ENCODE measurements at places on chromosomes 11 and 22.

DNA sequence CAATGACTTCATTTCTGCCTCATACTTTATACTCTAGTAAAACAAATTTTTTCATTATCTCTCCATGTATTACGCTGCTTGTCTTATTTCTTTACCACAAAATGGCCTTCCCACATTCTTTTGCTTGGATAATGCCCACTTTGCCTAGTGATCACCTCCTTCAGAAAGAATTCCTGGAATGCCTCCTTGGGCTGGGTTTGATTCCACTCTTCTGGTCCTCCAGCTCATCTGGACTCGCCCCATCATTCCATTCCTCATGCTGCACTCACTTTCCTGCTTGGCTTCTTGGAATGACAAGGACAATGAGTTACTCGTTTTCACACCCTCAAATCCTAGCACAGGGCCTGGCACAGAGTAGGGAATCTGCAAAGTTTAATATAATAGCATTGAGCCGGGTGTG, 475.1 kb upstream of the LARGE1 start:
- no peak for DNase-seq

GRCh38 chr11:61090521-61090920, 11.8 kb upstream of the CD5 start:
- DNase-seq: no peak

- no peak for DNase-seq
Measured at GRCh38 chr22:50171965-50172421, 1.5 kb downstream of the PANX2 start.

- no peak for DNase-seq
Measured at GRCh38 chr11:37946155-37946766, 1348.2 kb upstream of the RAG2 start.

DNA sequence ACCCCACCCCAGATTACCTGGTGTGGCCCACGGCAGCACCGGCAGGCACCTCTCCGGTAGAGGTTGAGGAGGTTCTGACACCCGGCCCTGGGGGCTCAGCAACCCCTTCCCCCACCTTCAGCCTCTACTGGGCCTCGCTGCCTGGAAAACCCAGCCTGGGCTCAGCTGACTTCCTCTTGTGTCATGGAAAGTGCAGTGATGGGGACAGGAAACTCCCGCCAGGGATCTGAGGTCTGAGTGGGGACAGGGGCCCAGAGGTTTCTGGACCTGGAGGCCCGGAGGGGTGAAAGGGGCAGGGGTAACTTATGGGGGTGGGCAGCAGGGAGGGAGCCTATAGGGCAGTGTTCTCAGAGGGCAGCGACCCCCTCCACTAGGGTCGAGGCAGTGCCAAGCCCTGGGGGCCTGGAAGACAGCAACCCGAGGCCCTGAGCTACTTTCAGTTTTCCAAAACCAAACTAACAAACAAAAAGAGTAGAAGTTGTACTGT, 10.0 kb upstream of the CD5 start:
- no peak for DNase-seq

GRCh38 chr11:93840180-93840579, 10.2 kb downstream of the VSTM5 start:
- no peak for DNase-seq

- no peak for DNase-seq
Measured at GRCh38 chr11:108944471-108945178, 279.8 kb downstream of the DDX10 start.

DNA sequence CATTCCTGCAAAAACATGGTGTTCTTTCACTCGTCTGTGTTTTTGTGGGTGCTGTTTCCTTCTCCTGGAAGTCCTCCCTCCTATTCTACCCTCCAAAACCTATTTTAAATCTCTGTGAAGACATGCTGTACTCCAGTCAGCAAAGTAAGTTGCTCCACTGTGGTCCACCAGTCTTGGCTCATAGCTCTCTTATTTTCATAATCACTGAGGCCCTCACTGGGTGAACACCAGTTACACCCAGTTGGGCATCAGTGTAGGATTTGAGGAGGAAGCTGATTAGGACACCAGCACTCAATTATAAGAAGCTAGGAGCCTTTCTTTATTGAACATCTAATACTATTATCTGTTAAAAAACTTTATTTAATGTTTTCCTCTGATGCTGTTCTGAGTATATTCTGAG, 23.9 kb upstream of the EED start:
- no peak for DNase-seq

GRCh38 chr22:30397656-30398635, 1.1 kb downstream of the SEC14L2 start:
- DNase-seq: no peak

DNA sequence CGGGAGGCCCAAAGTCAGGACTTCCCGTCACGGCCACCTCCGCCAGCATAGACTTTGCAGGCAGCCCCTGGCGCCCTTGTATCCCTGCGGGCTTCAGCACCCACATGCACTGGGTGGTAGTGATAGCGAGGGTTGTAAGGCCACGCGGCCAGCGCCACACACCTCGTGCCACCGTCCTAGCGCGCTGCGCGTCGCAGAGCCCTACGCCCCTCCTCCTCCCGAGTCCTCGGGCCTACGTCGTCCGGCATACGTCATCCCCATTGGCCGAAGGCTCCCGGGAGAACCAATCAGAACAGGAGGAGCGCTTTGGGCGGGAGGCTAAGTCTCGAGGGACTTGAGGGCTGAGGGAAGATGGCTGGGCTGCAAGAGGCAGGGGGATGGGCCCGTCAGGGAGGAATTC, 1.3 kb upstream of the BTBD18 start:
- no peak for DNase-seq

- DNase-seq: no peak
Measured at GRCh38 chr22:11066458-11067285, 4461.3 kb upstream of the OR11H1 start.

DNA sequence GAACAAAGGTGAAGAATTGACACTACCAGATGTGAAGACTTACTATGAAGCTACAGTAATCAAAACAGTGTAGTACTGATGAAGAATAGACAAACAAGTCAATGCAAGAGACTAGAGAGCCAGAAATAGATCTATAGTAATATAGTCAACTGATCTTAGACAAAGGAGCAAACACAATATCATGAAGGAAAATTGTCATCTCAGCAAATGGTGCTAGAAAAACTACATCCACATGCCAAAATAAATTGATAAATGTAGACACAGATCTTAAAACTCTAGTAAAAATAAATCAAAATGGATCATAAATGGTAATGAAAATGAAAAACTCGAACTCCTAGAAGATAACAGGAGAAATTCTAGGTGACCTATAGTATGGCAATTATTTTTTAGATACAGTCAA, 609.5 kb downstream of the NELL1 start:
- no peak for DNase-seq

DNA sequence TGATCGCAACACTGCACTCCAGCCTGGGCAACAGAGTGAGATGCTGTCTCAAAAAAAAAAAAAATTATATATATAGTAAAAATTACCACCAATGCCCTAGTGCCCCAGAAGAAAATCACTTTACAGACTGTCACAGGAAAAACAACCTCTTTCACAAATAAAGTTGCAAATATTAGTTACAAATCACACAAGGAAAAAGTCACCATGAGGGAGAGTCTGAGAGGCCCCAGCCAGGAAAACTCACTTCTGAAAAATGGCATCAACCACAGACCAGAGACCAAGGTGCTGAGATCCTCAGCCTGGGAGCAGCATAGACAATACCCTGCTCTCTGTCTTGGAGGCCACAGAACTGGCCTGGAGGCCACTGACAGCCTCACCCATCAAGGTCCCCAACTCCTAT, 20.4 kb downstream of the GGT5 start:
- no peak for DNase-seq

- DNase-seq: no peak
Measured at GRCh38 chr22:27714068-27714467, 87.5 kb downstream of the MN1 start.

DNA sequence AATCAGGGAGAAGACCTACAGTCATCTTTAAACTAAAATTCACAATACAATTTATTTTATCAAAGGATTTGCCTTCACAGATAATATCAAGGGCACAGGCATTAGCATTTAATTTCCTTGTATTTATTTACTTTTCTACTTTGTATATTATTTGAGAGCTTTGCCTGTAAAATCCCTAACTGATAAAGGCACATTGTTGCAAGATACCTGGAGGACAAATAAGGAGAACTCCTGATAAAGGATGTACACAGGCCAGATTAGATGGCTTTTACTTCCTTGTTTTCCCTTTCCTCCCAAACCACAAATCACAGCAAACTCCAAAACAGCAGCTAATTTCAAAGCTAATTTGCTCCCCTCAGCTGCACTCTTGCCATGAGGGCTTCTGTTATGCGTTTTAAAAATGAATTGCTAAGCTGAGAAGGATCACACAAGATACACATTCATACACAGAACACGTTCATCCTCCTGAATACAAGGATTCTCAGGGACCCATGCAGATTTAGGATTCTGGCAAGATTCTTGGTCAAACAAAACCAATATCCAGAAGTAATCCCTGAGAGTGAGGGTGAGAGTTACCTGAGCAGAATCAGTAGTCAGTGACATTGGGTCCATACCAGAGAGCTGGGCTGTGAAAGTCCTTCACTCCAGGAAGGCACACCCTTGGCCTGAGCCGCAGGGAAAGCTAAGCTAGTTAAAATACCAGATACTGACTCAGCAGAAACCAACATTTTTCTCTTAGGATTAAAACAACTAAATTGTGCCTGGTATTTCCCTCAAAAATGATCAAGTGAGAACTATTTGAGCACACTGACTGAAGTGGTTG, 100.3 kb upstream of the CLPB start:
- DNase-seq: no peak

- no peak for DNase-seq
Measured at GRCh38 chr11:125188021-125188420, 23.5 kb downstream of the PKNOX2 start.

GRCh38 chr11:9629064-9629463, 34.8 kb upstream of the SWAP70 start:
- no peak for DNase-seq

DNA sequence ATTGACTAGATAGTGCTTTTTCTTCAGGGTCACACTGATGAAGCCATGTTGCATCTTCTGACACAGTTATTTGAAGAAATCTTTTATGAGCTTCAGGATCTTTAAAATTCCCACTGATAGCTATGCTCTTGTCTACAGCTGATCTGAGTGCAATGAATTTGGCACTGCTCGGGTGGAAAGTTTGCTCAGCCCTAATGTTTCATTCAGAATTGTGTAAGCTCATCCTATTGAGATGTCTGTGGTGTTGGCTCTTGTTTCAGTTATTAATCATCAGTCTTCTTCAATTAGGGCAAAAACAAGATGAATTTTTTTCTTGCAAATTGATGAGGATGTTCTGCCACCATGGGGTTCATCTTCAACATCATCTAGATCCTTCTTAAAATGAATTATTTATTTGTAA, 1387.0 kb upstream of the RAG2 start:
- no peak for DNase-seq

DNA sequence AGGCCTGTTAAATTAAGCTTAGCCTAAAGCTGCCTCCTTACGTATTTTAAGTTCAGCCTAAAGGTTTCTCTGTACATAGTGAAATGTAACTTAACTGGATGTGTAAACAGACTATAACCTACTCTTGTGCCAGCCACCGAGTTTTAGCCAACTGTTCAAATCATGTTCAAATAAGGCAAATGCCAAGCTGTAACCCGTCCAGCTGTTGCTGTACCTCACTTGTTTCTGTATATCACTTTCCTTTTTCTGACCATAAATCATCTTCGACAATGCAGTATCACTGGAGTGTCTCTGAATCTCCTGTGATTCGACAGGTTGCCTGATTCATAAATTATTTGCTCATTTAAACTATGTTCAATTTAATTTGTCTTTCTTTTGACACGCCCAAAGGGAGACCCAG, 4.0 kb upstream of the PLAAT5 start:
- DNase-seq: no peak

DNA sequence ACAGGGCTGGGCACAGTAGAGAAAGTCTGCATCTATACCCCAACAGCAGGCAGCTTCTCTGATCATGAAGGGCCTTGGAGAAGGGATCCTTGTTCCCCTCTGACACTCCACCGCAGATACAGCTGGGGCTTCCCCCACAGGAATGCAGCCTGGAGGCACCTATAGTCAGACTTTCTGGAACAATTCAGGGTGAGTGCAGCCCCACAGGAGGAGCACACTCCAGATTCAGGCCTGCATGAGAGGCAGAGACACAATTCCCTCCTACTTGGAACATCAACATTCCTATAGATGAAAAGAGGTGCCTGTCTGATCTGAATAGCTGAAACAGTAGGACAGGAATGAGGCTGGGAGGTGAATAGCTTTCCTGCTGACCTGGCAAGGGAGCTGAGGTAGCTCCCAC, 1298.0 kb upstream of the CNTN5 start:
- no peak for DNase-seq

GRCh38 chr22:46378426-46379065, 43.0 kb downstream of the TRMU start:
- DNase-seq: no peak

- DNase-seq: no peak
Measured at GRCh38 chr22:37517826-37518450, 1.3 kb downstream of the CARD10 start.

DNA sequence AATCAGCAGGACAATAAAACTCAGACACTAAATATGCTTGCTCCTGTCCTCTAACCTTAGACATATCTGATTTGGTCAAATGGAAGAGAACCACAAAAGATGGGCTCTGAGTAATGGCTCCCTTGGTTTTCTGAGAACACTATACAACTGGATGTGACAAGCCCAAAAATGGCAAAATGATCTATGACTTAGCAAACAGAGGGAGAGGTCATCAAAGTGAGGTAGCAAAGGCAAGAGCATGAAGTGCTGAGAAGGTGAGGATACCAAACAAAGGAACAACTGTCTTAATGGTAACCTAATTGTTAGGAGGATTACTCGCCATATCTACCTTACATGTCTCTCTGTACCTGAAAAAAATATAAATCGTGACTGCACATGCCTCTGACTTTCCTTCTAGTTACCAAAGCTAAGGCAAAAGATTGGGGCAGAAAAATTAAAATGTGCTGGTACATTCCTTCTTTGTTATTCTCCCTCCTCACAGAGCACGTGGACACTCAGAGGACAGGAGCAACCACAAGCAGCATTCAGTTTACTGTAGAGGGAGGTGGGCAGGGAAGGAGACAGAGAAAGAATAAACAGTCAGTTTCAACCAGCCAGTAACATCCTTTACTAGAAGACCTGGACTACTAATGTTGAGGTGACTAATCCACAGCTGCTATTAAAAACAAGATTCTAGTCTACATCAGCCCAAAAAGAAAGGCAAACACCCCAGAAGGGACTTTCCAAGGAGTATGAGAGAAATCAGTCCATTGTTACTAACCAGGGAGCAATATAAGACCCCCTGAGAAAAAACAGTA, 88.8 kb downstream of the AMBRA1 start:
- no peak for DNase-seq

DNA sequence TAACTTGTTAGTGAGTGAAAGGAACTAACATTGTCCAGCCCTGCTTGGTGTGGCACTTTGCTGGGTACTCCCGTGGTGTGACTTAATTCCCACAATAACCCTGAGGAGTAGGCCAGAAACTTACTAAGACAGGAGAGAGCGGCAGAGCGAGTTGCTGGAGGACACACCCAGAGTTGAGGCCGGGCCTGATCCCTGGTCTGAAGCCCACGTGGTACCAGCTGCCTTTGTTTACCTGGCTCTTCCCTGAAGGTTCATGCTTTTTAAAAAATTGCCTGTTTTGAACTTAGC, 594 bp downstream of the MPST start:
- no peak for DNase-seq

All from T-helper 2 cell (primary cell).